Coronary artery (tissue), 2 donors: ENCODE measurements at places on chromosomes 11 and 22.

GRCh38 chr22:42993651-42994275 lies 21.2 kb downstream of the PACSIN2 start:
- DNase-seq: no peak

GRCh38 chr22:30881361-30882183 lies 87.0 kb downstream of the MORC2 start:
- DNase-seq: no peak

DNA sequence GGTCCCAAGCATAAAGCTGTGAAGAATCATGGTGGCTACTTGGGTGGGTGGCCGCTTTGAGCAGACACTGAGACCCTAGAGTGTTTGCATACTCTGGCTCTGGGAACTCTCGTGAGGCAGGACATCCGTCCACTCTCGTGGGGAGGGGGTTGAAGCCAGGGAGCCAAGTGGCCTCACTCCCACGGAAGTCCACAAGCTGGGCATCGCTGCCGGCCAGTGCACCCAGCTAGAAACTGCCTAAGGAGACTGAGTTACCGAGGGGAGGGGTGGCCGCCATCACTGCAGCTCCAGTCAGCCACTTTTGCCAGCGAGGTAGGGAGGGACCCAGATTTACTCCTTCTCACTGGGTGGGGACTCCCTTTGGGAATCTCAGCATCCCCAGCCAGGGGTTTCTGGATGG lies 20.5 kb downstream of the MRGPRX2 start:
- DNase-seq: no peak

DNA sequence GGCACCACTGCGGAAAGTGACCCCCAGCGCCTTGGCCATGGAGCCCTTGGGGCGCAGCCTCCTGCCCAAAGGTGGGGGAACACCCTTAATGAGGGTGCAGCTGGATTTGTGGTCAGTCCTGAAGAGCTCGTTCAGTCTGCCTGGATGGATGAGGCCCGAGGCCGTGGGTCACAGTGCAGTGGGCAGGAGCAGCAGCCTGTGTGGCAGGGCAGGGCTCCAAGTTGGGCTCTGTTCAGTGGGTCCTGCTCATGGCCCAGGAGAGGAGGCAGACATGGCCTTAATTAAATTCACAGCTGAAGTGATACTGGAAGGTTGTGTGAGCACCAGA lies 33.3 kb downstream of the FAM83F start:
- no peak for DNase-seq

GRCh38 chr11:111793863-111794262 lies 27.7 kb upstream of the PPP2R1B start:
- no peak for DNase-seq

- DNase-seq: no peak
These were observed 27.5 kb upstream of the CALCB start for GRCh38 chr11:15045891-15046290.

DNA sequence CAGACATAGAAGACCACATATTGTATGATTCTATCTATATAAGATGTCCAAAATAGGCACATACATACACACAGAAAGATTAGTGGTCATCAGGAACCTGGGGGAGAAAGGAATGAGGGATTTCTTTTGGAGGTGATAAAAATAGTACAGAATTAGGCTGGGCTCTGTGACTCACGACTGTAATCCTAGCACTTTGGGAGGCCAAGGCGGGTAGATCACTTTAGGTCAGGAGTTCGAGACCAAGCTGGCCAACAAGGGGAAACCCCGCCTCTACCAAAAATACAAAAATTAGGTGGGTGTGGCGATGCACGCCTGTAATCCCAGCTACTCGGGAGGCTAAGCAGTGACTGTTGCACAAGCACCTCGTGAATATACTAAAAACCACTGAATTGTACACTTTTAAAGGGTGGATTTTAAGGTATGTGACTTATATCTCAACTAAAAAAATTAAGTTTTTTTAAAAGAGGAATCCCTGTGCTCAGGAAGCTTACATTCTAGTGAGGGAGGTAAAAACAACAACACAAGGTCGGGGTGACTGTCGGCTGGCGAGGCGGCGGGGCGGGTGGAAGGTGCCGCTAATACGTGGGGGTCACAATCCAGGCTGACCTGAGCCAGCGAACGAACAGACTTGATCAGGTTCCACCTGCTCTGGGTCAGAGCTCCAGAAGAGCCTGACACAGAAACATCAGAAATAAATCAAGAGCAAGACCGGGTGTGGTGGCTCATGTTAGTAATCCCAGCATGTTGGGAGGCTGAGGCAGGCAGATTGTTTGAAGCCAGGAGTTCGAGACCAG lies 25.3 kb upstream of the TESMIN start:
- DNase-seq: no peak

DNA sequence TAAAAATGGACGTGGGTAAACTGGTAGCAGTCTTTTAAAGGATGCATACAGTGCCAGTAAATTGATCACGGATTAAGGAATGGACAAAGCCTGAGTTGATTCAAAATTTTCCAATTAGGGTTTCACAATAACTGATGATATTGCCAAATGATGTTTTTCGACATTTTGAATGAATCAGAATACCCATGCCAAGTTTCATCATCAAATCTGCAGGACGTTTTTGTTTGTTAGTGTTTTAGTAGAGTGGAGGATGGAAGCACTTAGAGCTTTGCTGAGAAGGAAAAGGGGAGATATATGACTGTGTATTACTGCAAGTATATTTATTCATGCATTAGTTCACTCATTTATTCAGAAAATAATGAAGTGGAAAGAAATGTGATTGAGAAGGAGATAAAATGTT lies 78.3 kb downstream of the SLC17A6 start:
- no peak for DNase-seq

GRCh38 chr22:43733138-43733537 lies 79.0 kb downstream of the EFCAB6 start:
- no peak for DNase-seq

DNA sequence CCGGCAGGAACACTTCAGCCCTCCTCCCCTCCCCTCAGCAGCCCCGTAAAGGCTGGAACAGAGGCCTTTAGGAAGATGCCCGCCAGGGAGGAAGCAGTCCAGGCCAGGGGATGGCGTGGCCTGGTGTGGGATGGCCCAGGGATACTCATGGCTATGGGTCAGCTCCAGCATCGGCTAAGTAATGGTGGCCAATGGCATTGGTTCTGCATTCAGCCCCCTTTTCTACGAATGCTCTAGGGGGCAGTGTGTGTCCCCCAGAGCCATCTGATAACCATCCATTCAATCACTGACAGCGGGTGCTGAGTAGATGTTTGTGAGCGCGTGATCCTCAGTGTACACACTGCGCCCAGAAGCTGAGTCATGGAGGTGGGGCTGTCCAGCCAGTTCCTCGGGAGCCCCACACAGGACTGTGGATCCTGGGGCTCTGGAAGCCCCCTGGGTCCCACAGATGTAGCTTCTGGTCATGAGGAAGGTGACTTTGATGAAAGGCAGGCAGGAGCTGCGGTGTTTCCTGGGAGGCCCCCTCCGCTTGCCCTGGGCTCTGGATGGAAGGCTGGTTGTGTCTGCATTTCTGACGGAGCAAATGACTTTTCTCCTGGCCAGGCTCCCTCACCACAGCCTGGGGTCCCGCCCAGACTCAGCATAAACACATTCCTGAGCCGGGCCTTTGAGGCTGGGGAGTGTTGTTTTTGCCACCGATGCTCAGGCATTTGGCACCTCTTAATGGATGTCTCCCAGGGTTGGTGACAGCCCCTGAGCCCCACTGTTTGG lies 46.5 kb downstream of the FBLN1 start:
- no peak for DNase-seq

- DNase-seq: no peak
These were observed 324.1 kb downstream of the C11orf87 start for GRCh38 chr11:109745996-109746625.

GRCh38 chr11:128767591-128768001 lies 73.7 kb downstream of the FLI1 start:
- DNase-seq: no peak

DNA sequence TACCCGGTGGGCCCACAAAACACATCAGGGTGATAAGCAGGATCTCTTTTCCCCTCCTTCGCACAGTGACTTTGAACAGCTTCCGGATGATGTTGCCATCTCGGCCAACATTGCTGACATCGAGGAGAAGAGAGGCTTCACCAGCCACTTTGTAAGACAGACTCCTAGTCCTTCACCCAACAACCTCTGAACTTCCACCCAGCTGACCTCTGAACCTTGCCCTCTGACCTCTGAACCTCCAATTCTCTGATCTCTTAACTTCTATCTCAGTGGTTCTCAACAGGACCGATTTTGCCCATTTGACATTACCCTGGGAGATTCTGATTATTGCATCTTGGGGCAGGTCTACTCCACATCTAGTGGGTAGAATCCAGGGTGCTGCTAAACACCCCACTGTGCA lies 3.2 kb downstream of the NCF4 start:
- no peak for DNase-seq

DNA sequence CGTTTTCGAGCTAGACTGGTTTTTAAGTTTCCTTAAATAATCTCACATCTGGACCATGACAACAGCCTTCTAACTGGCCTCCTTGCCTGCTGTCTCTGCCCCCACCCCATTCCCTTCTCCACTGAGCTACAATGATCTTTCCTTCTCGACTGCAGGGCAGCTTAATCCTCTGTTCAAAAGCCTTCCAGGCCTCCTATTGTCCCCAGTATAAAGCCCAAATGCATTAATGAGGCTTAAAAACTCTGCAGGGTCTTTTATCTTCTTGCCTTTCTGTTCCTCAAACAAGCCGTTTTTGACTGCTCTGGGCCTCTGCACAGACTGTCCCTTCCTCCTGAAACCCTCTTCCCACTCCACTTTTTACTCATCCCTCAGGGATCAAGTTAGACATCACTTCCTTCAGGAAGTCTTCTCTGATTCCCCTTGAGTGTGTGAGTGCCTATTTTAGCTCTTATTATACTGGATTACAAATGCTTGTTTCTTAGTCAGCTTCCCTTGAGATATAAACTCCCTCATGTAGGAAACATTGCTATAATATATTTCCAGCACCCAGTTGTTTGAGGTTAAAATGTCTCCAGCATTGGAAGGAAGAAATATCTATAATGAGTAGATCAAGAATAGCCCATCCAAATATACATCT lies 23.6 kb upstream of the PAMR1 start:
- no peak for DNase-seq

DNA sequence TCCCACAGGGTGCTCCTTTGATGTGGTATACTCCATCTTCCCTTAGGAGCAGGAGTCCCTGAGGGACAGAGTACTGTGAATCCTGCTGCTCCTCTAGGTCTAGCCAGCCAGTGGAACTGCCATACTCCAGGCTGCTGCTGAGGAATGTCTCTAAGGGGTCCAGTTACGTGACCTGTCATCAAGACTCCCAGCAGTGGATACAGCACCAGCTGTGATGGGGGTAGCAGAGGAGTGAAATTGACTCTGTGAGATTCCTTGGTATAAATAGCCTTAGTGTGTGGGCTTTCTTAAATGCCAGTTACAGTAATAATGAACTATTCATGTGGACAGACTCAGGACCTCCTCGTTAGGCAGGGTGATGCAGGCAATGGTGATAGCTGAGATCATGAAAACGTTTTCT lies 140.4 kb upstream of the LUZP2 start:
- DNase-seq: no peak

DNA sequence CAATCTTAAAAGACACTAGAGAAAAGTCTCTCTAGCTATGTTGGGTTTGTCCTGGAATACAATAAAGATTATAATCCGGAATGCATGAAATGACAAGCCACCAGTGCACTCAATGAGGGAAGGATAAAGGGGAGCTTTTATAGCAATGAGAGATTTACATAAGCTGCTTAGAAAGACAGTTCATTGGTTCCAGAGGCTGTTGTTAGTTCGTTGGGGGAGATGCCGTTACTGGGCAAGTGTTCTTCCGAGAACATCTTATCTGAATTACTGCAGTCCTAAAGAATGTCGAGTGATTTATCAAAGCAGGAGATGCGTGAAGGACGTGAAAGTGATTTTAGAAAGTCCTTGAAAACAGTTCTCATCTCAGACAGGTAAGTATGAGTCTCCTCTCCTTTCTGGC lies 33.6 kb downstream of the SYN3 start:
- no peak for DNase-seq

GRCh38 chr11:17722000-17722643 lies 2.8 kb downstream of the MYOD1 start:
- DNase-seq: no peak

DNA sequence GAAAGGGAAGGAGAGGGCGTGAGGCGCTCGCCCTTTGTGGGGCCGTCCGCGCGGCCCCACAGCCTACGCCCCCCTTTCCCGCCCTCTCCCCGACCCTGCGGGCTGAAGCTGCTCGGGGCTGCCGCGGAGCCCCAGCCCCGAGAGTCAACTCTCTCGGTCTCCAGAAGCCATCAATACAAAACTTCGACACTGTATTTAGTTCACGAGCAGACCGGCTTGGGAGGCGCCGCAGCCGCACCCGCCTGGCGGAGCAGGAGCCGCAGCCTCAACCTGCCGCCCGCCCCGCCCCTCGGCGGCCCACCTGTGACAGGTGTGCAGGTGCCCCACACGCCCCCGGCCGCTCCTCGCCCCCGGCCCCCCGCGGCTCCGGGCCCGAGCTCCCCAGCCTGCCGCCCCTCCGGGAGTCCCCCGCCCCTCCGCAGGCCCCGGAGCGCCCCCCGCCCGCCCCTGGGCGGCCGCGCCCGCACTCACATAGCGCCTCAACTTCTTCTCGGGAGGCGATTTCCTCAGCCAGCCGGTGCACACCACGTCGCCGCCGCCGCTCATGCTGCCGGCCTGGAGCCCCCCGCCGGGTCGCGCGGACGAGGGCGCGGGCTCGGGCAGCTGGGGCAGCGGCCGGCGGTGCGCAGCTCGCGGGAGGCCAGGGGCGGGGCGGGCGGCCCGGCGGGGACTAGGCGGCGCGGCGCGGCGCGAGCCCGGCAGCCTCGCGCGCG lies at the start of gene GAB2:
GAB2 (minus strand) TSS at position 646 of the 713 bp plus-strand sequence; CDS start at position 546, 100 bp downstream.
- DNase-seq: peak; percentile 77

GRCh38 chr11:133048270-133048669 lies 484.0 kb downstream of the OPCML start:
- no peak for DNase-seq

GRCh38 chr11:106076171-106076918 lies 802 bp downstream of the KBTBD3 start:
- DNase-seq: no peak

GRCh38 chr11:125180413-125181305 lies 16.1 kb downstream of the PKNOX2 start:
- DNase-seq: no peak

DNA sequence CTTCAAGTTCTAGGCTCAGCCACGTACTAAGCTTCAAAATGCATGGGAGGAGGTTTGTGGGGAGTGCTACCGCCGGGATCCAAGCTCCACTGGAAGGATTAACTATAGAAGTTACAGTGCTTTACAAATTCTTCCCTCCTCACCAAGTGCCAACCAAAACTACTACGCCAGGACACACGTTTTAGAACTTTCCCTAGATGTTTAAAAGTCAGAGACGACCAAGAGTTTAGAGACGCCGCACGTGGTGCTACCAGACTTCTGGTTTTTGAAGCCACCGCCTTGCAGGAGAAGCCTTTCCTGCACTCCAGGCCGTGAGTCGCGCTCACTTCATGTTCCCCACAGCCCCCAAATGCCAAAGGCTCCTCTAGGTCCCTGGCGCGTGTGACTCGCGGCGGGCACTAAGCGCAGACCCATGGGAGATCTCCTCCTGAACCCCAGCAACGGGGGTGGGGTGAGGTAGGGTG lies 734 bp downstream of the SNU13 start:
- no peak for DNase-seq

GRCh38 chr11:77187111-77187750 lies 59.2 kb downstream of the MYO7A start:
- no peak for DNase-seq
